H54 (cell line): ENCODE measurements at places on chromosomes 13 and 19.
A peak's percentile ranks its signal among the peaks of the same experiment; 100 is the strongest.

DNA sequence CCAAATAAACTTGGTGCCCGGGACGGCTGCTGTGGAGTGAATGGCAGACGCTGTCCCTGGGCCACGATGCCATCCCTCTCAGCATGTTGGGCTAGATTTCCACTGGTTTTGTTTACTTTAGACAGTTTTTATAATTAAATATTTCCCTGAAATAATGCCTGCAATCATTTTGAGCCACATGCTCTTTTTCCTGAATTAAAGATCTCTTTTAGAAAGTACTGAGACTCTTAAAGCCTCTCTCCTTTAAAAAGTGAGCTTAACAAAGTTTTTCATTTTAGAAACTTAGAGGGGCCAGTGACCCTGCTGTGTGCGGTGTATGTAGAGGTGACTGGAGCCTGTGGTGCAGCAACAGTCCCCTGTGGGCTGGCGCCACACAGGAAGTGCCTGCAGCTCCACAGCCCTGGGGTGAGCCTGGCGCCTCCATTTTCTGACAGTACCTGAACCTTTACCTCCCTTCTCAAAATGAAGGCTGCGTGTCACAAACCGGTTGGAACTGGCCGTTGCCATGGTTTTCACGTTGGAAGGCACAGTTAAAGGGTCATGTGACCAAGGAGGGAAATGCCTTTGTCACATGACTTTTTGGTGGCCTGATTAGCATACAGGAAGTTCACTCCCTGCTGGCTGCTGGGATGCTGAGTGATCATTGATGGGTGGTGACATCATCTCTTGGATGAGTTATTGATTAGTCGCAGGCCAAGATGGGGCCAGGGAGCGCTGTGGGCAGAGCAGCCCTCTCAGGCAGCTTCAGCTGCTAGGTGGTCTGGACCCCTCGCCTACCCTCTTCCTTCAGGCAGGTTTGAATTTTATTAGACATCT is 26.3 kb downstream of the TSSK6 start:
- peak; percentile 87 for DNase-seq

- no peak for DNase-seq
Measured at GRCh38 chr19:10661946-10662345, 7.8 kb downstream of the ILF3 start.

- no peak for DNase-seq
Measured at GRCh38 chr13:29428310-29429181, 166.9 kb downstream of the SLC7A1 start.

DNA sequence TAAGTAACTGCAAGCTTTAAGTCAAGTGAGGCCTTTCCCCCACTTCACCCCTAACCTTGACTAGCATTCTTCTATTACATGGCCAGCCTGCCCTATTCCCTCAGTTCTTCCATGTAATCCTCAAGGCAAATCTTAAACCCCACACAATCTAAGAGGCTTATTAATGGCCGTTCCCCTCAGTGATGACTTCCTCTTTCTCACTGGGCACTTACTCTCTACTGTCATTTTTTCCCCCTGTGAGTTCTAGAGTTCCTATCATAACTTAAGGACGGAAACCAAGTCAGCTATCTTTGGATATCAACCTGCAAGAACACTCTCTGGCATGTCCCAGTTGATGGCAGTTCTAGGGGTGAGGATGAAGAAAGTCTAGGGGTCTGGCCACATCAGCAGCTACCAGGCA is 131.2 kb downstream of the DCLK1 start:
- DNase-seq = no peak

DNA sequence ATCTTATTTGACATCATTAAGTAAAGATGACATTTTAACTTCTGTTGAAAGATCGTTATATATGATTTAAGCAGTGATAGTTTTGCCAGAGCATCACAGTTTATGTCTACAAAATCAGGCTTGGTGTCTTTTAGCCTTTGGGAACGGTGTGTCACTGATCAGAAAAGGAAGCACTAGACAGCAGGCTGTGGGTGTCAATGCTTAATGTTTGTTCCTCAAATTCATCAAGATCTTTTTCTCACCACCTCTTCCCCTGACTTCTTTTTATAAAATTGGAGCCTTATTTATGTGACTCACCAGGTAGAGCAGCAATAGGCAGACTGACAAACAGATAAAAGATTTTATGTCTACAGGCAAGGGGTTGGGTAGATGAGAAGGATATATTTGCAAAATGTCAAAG is 1558.5 kb downstream of the EFNB2 start:
- DNase-seq = no peak

GRCh38 chr13:97296740-97297139 is 74.6 kb downstream of the MBNL2 start:
- no peak for DNase-seq

GRCh38 chr19:31718032-31718431 is 368.8 kb upstream of the TSHZ3 start:
- DNase-seq = no peak

DNA sequence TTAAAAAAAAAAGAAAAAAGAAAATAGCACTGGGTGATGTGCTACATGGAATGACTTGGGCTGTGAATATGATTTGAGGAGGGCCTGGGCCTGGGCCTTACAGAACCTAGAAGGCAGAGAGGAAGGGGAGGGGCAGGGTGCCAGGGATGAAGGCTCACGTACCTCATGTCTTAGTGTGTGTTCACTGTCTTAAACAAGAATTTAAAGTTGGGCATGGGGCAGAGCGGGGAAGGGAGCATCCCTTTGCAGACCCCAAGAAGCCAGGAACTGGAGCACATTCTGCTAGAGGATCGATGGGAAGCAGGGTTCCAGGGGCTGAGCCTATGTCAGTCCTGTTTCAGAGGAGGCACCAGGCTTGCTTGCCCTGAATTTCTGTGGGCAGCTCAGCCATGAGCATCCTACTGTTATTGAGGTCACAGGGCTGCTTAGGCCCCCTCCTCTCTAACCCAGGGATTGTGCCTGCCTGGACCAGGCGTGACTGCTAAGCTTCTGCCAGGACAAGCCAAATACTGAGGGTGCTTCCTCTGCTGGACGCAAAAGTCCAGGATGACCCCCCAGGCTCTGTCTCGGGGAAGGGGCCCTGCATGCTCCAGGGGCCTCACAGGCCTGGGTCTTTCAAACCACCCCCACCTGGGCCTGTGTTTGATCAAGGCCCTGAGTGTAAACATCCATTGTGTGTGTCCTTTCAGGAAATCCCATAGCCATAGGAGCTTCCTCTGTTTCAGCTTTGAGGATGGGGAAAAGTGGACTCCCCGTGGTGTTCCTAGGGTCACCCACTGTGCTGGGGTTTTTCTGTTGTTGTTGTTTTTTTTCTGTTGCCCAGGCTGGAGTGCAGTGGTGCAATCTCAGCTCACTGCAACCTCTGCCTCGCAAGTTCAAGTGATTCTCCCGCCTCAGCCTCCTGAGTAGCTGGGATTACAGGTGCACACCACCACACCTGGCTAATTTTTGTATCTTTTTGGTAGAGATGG is 4.8 kb downstream of the LSR start:
- DNase-seq = no peak

DNA sequence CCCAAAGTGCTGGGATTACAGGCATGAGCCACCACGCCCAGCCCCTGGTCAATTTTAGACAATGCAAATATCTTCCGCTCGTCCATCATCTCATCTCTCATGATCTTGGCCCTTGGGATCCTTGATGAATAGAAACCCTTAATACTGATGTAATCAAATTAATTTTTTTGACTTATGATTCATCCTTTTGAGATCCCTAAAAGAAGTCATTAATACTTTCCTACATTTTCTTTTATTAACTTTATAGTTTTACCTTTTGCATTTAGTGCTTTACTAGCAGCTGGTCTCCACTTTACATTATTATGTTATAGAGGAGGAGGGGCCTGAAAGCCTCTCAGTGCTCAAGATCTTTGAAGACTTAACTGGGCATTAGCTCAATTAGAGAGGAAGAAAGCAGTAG is 7.7 kb upstream of the KASH5 start:
- no peak for DNase-seq

GRCh38 chr19:9986787-9987281 is 23.5 kb downstream of the COL5A3 start:
- no peak for DNase-seq

GRCh38 chr19:42277821-42278451 is 8.9 kb downstream of the CIC start:
- peak; percentile 82 for DNase-seq

DNA sequence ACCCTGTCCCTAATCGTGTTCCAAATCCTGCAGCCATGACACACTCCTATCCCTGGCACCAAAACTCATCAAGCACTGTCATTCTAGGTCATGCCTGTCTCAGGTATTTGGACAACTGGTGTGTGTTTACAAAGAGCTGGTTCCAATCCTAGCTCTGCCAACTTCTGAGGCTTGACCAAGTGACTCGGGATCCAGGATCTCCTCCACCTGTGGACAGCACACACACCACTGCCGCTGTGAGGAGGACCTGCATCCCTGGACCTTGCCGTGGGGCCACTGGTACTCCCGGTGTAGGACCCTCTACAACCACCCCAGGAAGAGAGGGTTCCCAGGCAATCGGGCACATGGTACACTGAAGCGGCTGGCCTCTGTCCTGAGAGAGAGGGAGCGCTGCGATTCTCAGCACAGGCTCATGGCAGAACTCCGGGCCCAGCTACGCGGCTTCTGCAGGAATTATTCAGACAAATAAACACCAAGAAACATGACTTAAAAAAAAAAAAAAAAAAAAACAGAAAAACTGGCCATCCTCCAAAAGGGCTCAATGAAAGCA is 20.4 kb downstream of the MLLT1 start:
- no peak for DNase-seq

DNA sequence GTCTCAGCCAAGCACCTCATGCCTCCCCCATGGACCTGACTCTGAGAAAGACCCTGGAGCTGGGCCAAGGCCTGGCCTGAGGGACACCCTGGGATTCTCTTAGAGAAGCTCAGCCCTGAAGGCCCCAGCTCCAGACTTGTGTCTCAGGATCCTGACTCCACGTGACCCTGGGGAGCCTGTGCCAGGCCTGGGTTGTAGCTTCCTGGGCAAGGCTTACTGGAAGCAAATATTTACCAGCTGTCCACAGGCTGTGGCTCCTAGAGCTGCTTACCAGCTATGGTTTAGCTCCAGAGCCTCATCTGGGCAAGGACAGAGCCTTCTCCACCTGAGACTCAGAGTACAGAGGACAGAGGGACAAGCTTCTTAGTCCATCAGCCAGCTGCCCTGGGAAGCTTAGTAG is 61.0 kb upstream of the CEACAM8 start:
- no peak for DNase-seq

GRCh38 chr19:52923778-52924593 is 758 bp upstream of the ZNF888 start:
- peak; percentile 18 for DNase-seq

GRCh38 chr19:33476151-33476707 is 45.4 kb downstream of the PEPD start:
- no peak for DNase-seq

GRCh38 chr13:48504606-48505005 is 28.3 kb downstream of the RCBTB2 start:
- no peak for DNase-seq
